GF-D8 (cell line): ENCODE measurements at places on chromosomes 5 and 9.

DNA sequence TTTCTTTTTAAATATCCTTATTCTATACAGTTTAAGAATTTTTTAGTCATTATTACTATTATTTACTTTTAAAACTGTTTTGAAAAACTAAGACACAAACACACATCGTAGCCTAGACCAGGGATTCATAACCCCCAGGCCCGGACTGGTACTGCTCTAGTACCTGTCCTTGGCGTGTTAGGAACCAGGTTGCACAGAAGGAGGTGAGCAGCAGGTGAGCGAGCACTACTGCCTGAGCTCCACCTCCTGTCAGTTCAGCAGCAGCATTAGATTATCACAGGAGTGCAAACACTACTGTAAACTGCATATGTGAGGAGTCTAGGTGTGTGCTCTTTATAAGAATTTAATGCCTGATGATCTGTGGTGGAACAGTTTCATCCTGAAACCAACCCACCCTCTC is 357.0 kb downstream of the PTPRD start:
- DNase-seq, result no peak

GRCh38 chr5:31449174-31449573 is 82.7 kb downstream of the DROSHA start:
- no peak for DNase-seq

GRCh38 chr9:123763910-123764588 is 165.9 kb downstream of the DENND1A start:
- DNase-seq, result no peak

DNA sequence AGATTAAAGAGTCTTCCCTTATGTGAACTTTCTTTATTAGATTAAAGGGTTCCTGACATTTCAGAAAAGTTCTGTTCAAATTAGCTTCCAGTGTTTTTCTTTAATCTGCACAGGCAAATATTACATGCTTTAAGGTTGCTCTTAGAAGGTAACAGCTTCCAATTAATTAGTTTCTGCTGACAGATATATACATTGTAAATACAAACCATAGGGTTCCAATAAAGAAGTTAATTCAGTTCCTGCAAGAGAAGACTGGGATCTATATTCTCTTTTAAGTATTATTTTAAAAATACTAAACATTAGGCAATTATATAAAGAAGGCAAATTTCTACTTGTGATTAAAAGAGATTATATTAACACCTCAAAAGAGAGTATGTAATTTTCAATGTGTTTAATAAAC is 795.7 kb downstream of the MAT2B start:
- DNase-seq, result no peak

GRCh38 chr5:7078901-7079300 is 317.0 kb upstream of the ADCY2 start:
- DNase-seq, result no peak

- DNase-seq, result no peak
These were observed 108.7 kb upstream of the NFIL3 start for GRCh38 chr9:91532325-91532724.

DNA sequence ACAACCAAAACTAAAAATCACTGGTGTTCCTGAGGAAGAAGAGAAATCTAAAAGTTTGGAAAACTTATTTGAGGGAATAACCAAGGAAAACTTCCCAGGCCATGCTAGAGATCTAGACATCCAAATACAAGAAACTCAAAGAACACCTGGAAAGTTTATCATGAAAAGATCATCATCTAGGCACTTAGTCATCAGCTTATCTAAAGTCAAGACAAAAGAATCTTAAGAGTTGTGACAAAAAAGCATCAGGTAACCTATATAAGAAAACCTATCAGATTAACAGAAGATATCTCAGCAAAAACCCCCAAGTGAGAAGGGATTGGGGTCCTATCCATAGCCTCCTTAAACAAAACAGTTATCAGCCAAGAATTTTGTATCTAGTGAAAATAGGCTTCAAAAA is 17.1 kb upstream of the SPEF2 start:
- DNase-seq, result no peak

DNA sequence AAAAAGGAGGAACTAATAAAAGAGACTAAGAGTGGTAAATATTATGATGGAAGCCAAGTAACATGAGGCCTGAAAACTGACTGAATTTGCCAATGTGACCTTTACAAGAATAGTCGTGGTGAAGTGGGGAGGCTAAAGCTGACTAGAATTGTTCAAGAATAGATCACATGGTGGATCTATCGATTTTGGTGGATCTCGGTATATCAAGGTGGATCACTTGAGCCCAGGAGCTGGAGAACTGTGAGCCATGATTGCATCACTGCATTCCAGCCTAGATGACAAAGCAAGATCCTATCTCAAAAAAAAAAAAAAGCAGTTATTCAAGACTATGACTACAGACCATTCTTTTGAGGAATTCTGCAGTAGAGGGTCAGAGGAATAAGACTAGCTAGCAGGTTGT is 15.1 kb downstream of the ERMP1 start:
- peak; percentile 18 for DNase-seq

DNA sequence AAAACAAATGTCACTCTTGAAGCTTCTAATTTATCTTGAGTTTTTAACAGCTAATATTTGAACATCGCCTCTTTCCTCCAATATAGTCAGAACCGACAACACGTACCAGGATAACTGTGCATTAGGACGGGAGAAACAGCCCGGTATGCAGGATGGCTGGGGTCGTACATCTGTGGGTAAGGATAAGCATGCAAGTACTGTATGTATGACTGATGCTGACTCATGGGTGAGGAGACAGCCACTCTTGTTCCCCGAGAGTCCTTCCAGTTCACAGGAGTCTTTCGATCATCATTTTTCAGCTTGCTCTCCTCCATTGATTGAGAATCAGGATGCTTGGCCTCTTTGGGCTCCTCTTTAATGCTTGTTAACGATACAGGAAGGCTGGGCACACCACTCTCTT is 102.3 kb downstream of the ZNF608 start:
- DNase-seq, result no peak

DNA sequence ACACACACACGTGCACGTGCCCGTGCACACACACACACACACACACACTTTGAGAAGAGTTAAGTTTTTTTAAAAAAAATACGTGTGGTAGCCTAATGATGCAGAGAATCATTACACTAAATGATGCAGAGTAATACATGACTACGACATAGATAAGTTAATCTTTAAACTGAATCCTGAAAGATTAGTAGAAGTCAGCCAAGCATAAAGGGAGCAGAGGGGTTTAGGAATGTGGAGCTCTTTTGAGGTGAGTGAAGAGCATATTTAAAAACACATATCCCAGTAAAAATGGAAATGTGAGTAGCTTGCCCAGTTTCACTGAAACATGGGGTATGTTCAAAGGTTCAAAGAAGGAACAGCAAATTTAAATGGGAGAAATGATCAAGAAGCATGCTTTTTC is 61.3 kb upstream of the TYRP1 start:
- no peak for DNase-seq

DNA sequence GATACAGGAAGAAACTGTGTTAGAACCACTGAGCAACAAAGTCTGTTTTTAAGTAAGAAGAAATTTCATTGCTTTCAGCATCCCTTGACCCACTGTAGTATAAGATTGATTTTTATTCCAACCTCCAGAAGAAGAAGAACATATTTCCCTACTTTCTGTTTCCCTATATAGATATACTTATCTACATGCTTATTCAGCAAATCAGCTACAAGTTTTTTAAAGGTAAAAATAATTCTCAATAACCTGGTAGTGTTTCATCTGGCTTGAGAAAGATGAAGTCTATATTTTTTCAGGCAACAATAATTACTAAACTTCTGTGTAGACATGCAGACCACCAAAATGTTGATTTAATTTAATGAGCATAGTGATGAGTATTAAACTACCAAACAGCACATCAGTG is 201.0 kb downstream of the OSTF1 start:
- no peak for DNase-seq

DNA sequence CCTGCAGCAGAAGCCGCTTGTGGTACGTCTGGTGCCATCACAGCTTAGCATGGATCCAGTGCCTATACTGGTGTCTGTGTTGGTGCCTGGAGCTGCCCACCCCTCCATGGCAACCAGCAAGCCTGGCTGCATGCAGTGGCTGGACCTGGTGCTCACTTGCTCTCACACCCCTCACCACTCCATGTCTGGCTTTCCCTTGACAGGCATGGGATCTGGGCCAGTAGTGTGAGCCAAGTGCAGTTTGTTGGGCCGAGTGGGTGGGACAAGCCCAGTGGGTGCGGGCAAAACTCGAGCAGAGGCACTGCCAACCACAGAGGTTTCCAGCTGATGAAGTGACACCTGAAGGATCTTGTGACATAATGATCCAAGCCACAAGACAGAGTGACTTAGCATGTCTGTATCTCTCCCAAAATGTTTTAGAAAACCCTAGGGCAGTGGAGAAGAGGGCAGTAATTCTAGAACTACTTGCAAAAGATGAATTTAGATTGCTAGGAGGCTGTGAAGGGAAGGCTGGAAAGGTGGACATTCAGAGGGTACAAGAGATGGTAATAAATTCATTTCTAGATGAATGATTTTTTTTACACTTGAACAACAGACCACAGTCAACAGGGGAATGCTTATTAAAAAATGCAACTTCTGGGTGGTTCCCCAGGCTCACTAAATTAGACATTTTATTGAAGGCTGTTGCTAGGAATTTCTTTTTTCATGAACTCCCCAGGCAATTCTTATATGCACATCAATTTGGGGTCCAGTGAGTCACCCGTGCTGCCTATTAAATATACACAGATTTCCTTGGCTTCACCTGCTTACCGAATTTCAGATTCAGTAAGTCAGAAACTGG is 660.3 kb downstream of the TLR4 start:
- no peak for DNase-seq

DNA sequence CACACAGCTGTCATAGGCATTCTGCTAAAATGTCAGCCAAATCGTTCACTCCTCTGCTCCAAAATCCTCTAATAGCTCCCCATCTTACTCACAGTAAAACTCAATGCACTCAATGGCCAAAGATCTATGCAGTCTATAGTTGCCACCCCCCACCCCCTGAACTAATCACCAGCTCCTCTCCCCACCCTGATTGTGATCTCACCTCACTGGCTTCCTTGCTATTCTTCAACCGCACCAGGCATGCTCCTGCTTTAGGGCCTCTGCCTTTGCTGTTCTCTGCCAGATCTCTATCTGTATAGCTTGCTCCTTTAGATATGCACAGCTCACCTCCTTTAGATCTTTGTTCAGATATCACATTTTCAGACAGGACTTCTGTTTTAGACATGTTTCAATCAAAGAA is 33.2 kb upstream of the SNX2 start:
- DNase-seq, result no peak

DNA sequence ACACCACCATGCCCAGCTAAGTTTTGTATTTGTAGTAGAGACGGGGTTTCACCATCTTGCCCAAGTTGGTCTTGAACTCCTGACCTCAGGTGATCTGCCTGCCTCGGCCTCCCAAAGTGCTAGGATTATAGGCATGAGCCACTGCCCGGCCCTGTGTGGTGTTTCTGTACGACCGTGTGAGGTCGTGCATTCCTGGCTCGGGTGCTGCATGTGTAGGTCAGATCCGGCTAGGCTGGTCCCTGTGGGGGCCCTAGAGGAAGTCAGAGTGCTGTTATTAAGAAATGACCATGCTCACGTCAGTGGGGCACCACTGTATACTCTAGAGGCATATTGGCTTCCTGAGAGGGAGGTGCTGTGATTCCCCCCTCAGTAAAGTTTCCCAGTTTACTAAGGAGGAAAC is 13.7 kb downstream of the WNK2 start:
- DNase-seq, result no peak

DNA sequence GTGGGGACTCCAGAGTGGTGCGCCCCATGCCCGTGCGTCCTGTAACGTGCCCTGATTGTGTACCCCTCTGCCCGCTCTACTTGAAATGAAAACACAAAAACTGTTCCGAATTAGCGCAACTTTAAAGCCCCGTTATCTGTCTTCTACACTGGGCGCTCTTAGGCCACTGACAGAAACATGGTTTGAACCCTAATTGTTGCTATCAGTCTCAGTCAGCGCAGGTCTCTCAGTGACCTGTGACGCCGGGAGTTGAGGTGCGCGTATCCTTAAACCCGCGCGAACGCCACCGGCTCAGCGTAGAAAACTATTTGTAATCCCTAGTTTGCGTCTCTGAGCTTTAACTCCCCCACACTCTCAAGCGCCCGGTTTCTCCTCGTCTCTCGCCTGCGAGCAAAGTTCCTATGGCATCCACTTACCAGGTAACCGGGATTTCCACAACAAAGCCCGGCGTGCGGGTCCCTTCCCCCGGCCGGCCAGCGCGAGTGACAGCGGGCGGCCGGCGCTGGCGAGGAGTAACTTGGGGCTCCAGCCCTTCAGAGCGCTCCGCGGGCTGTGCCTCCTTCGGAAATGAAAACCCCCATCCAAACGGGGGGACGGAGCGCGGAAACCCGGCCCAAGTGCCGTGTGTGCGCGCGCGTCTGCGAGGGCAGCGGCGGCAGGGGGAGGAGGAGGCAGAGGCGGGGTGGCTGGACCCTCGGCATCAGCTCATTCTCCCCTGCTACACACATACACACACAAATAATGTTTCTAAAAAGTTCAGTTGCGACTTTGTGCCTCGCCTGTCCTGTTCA is 668 bp downstream of the GLIS3 start:
- DNase-seq, result no peak

GRCh38 chr9:130765137-130766020 is 69.7 kb upstream of the ABL1 start:
- no peak for DNase-seq

- DNase-seq, result no peak
These were observed 3.6 kb downstream of the MARVELD2 start for GRCh38 chr5:69418554-69418953.

DNA sequence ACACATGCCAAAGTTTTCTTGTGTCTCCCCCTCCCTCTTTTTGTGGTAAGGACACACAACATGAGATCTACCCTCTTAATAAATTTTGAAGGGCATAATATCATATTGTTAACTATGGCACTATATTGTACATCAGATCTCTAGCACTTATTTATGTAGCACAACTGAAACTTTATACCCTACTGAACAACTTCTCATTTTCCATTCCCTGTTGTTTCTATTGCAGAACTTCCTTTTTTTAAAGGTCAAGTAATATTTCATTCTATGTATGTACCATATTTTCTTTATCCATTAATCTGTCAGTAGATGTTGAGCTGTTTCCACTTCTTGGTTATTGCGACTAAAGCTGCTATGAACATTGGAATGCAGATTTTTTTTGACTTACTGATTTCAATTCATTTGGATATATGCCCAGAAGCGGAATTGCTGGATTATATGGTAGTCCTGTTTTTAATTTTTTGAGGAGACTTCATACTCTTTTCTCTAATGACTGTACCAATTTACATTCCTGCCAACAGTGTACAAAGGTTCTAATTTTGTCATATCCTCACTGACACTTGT is 305.3 kb downstream of the PRR16 start:
- DNase-seq, result no peak

GRCh38 chr5:132203916-132204315 is 23.7 kb downstream of the P4HA2 start:
- DNase-seq, result no peak
